ENCODE measurements at places on chromosomes 11 and 22.

DNA sequence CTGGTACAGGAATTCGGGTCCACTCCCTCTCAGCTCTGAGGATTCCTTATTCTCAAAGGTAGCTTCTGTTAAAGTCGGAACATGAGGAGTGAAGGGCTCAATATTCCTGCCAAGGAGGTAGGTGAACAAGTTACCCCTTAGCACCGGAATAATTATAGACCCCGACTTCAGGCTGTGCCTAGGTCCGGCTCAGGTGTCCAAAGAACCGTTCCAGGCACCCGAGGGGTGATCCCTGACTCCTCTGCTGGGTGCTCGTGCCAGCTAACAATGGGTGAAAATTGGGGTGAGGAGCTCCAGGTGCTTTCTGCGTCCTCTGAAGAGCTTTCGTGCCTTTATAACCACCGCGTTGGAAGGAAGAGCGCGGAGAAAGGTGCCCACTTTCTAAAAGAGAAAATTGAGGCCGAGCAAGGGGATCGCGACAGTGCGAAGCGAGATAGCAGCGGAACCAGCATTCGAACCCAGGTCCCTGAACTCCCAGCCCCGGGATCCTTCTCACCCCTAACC is 393 bp downstream of the CYB561A3 start:
- peak overlapping the region; percentile 95 for H3K4me3 ChIP-seq
- no peak for DNase-seq
- peak overlapping the region; percentile 99 for H3K27ac ChIP-seq
- H3K4me1 ChIP-seq: peaks cover 12% of the 10 kb centered on the region

DNA sequence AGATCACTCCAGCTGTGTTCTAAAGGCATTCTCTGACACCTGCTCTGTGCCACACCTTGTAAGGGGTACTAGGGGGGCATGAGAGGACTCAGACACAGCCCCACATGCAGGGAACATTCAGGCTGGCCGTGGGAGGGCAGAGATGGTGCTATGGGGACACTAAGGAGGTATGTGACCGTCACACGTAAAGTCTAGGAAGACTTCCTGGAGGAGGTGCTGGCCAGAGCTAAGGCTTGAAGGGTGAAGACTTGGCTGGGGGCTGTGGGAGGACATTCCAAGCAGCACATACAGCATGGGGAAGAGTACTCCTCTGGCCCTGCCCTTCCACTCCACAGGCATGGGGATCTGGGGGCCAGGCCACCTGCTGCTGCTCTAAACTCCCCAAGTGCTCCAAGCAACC is 48.5 kb upstream of the TCF20 start:
- no peaks in the 10 kb centered on the region for H3K36me3 ChIP-seq
- H3K4me1 ChIP-seq: peaks cover 15% of the 10 kb centered on the region
- no peaks in the 10 kb centered on the region for H3K27me3 ChIP-seq
- H3K27ac ChIP-seq: no peak overlapping the region
- no peak overlapping the region for H3K4me3 ChIP-seq
- DNase-seq: no peak

DNA sequence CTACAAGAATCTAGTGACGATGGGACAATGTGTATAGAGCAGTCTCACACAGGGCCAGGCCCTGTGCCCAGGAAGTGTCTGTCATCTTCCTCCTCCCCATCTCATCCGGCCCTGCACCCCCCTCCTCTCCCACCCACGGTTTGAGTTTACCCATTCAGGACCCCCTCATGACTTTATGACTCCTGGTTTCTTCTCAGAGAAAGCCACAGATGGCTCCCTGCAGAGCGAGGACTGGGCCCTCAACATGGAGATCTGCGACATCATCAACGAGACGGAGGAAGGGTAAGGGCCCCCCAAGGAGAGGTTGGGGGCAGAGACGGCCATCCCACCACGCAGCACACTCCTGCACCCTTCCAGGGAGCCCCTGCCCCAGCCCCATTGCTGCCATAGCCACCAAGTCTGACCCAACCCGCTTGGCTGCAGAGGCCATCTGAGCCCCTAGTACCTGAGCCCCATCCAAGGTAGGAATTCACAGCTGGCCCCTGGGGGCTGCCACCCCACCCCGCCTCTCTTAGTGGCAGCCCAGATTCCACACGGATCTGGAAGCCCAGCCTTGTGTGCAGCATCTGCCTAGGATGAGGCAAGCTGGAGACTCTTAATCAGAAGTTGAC is 18.1 kb downstream of the TOM1 start:
- no peak for DNase-seq
- H3K36me3 ChIP-seq: no peaks in the 10 kb centered on the region
- peaks cover 8% of the 10 kb centered on the region for H3K4me1 ChIP-seq
- H3K27ac ChIP-seq: no peak overlapping the region
- H3K4me3 ChIP-seq: no peak overlapping the region

- H3K27ac ChIP-seq: no peak within 1 kb of the TSS
- H3K4me1 ChIP-seq: peaks cover 4% of the 10 kb centered on the region
- no peak for DNase-seq
- no peaks in the 10 kb centered on the region for H3K36me3 ChIP-seq
- H3K27me3 ChIP-seq: peaks cover 31% of the 10 kb centered on the region
- peak within 1 kb of the TSS; percentile 49 for H3K4me3 ChIP-seq
Measured at GRCh38 chr11:118152552-118153471, at the start of gene SCN4B. Gene SCN4B (minus strand): TSS chr11:118152823. CDS start chr11:118152673, 150 bp downstream.

DNA sequence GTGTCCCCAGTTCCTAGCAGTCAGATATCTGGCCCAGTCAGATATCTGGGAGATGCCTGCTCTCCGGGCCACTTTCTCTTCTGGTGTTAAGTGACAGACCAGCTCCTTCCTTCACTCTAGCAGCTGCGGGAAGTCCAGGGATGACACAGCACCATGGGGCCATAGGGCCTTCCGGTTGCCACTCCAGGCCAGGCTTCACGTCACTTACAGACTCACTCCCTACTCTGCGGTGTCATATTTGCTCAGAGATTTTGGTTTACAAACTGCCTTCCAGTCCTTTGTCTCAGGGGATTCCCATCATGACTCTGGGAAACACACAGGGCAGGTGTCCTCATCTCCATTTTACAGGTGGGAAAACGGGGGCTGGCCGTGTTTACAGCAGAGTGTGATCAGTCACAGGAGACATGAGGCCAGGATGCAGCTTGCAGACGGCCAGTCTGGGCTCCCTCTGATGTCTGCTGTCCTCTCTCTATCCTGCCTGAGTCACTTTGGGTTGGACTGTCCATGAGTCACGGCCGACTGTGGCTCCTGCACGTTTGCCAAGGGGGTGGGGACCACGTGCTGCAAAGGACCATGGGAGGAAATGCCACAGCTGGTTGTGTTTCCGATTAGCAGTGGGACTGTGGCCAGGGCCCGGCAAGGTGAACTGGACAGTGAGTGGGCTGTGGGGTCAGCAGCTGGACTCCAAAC is 8.2 kb upstream of the TBC1D22A start:
- H3K27ac ChIP-seq: peak overlapping the region; percentile 77
- H3K36me3 ChIP-seq: no peaks in the 10 kb centered on the region
- H3K4me1 ChIP-seq: peaks cover 20% of the 10 kb centered on the region

- no peak overlapping the region for H3K27ac ChIP-seq
- peaks cover 9% of the 10 kb centered on the region for H3K4me1 ChIP-seq
- no peaks in the 10 kb centered on the region for H3K36me3 ChIP-seq
- no peak overlapping the region for H3K4me3 ChIP-seq
- DNase-seq: no peak
Measured at GRCh38 chr11:111413849-111414248, 34.8 kb upstream of the POU2AF1 start.

DNA sequence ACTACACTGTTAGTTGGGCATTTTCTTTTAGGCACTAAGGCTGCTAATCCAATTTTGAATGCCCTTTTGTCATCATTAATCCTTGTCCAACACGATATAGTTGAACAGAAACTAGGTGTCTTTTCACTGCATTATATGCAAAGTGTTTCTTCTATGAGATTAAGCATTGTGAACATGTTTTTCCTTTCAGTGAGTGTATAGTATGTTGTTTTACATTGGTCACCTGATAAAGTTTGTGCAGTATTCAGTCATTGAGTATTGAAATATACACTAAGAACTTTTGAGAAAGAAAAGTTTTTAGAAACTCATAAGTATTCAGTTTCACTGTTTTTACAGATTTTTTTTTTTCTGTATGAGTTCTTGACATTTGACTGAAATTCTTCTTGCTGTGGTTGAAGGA is 59.0 kb downstream of the ZC3H12C start:
- H3K27me3 ChIP-seq: no peaks in the 10 kb centered on the region
- H3K4me1 ChIP-seq: peaks cover 5% of the 10 kb centered on the region
- H3K27ac ChIP-seq: no peak overlapping the region
- no peak overlapping the region for H3K4me3 ChIP-seq
- no peak for DNase-seq

GRCh38 chr11:20042045-20042639 is 118.1 kb downstream of the DBX1 start:
- H3K4me1 ChIP-seq: peaks cover 6% of the 10 kb centered on the region
- H3K36me3 ChIP-seq: no peaks in the 10 kb centered on the region
- no peak for DNase-seq
- H3K27ac ChIP-seq: 0 out of 2 replicates have a peak overlapping the region, but pooled peaks have one; percentile 7
- H3K4me3 ChIP-seq: no peak overlapping the region

GRCh38 chr22:44337678-44338004 is 24.9 kb upstream of the SHISAL1 start:
- H3K4me1 ChIP-seq: peaks cover 4% of the 10 kb centered on the region
- H3K36me3 ChIP-seq: no peaks in the 10 kb centered on the region
- no peaks in the 10 kb centered on the region for H3K27me3 ChIP-seq
- no peak overlapping the region for H3K4me3 ChIP-seq
- no peak for DNase-seq
- no peak overlapping the region for H3K27ac ChIP-seq

- no peaks in the 10 kb centered on the region for H3K36me3 ChIP-seq
- peak; percentile 58 for DNase-seq
Measured at GRCh38 chr11:18721561-18722292, 4.3 kb downstream of the IGSF22 start.

GRCh38 chr11:65419772-65420481 is 2.7 kb upstream of the NEAT1 start:
- H3K27me3 ChIP-seq: no peaks in the 10 kb centered on the region
- peaks cover 70% of the 10 kb centered on the region for H3K4me1 ChIP-seq
- H3K4me3 ChIP-seq: no peak overlapping the region
- H3K27ac ChIP-seq: peak overlapping the region; percentile 100
- peaks cover 11% of the 10 kb centered on the region for H3K36me3 ChIP-seq
- DNase-seq: no peak

DNA sequence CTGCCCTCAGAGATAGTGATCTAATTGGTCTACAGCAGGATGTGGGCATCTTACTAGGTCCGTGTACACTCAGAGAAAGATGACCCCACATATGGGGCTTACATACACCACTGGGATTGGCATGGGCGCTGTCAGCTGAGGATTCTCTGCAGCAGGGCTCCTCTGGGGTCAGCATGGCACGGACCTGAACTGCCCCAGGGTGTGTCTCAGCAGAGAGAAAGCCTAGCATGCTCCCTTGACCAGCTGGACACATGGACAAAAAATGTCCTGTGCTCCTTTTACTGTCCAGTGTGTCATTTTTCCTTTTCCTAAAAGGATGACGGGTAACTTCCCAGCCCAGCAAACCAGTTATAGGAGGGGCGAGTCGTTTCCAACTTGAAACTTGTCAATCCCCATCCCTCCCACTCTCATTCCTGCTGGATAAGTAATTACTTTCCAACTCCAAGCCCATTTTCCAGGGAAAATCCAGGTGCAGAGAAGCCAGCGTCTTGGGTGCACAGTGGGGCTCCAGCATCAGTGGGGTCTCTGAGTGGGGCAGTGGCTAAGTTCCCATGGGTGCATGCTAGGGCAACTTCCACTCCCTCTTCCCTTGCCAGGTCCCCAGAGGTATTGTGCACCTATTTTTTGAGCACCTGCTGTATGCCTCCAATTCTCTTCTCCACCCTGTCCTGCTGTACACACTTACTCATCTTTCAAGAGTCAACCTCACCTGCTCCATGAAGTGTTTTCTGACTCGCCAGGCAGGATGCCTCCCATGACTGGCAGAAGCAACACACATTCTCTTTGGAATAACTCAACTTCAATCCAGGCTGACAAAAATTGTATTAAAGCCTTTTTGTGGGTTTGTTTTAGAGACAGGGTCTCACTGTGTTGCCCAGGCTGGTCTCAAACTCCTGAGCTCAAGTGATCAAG is 5.0 kb downstream of the VSTM5 start:
- no peak overlapping the region for H3K27ac ChIP-seq
- no peak for DNase-seq
- H3K4me3 ChIP-seq: no peak overlapping the region
- H3K27me3 ChIP-seq: no peaks in the 10 kb centered on the region
- no peaks in the 10 kb centered on the region for H3K4me1 ChIP-seq

DNA sequence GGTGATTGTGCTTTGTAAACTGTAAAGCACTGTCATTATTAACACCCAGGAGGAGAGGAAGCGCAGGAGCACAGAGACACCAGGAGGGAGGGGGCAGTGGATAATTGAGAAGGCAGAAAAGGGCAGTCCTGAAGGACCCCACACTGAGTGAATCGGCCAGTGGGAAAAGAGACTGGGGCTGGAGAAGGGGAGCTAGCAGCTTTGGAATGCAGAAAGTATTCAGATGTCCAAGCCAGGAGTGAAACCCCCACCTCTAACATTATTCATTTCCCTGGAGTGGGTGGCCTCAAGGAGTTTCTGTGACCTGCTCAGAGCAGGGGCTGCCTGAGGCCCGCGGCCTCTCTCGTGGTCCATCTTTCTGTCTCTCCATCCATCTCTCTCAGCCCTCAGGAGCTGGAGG is 38.0 kb upstream of the CDON start:
- H3K4me1 ChIP-seq: no peaks in the 10 kb centered on the region
- H3K27me3 ChIP-seq: no peaks in the 10 kb centered on the region
- H3K27ac ChIP-seq: no peak overlapping the region
- H3K36me3 ChIP-seq: no peaks in the 10 kb centered on the region

GRCh38 chr11:72421351-72421750 is 13.0 kb downstream of the CLPB start:
- H3K36me3 ChIP-seq: no peaks in the 10 kb centered on the region
- H3K27me3 ChIP-seq: no peaks in the 10 kb centered on the region
- no peak overlapping the region for H3K27ac ChIP-seq
- H3K4me1 ChIP-seq: no peaks in the 10 kb centered on the region
- no peak for DNase-seq

DNA sequence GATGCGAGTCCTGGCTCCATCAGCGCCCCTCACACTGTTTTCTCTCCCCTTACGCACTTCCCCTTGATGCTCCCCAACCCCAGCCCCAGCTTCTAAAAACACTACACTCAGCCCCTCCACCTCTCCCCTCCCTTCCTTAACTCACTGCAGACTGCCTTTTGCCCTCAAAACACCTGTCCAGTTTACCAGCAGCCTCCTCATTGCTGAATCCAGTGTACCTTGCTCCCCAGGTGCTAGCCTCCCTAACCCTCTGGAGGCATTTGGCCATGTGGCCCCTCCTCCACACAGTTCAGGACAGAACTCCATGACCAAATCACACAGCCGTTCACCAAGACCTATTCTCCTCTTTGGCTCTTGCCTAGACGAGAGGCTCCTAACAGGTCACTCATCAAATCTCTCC is 2.8 kb upstream of the GALR3 start:
- no peak overlapping the region for H3K4me3 ChIP-seq
- H3K36me3 ChIP-seq: no peaks in the 10 kb centered on the region
- no peaks in the 10 kb centered on the region for H3K4me1 ChIP-seq
- no peak overlapping the region for H3K27ac ChIP-seq
- no peaks in the 10 kb centered on the region for H3K27me3 ChIP-seq

GRCh38 chr11:15289723-15290122 is 175.0 kb downstream of the INSC start:
- no peak overlapping the region for H3K4me3 ChIP-seq
- H3K27me3 ChIP-seq: no peaks in the 10 kb centered on the region
- no peak for DNase-seq
- no peaks in the 10 kb centered on the region for H3K4me1 ChIP-seq
- H3K36me3 ChIP-seq: no peaks in the 10 kb centered on the region

Measured in Panc1 (cell line).